ENCODE measurements at places on chromosomes 4 and X.

GRCh38 chr4:113835005-113835404 is 73.5 kb upstream of the CAMK2D start:
- DNase-seq = no peak

GRCh38 chr4:139331185-139331584 is 28.9 kb upstream of the NDUFC1 start:
- no peak for DNase-seq

GRCh38 chrX:76029385-76029784 is 143.5 kb upstream of the PBDC1 start:
- no peak for DNase-seq

GRCh38 chr4:105473324-105474098 is at the start of gene PPA2:
PPA2 (minus strand) TSS chr4:105474062; CDS start chr4:105474050, 12 bp downstream.
- DNase-seq = peak; percentile 64

- DNase-seq = no peak
These were observed 1761.3 kb upstream of the IGFBP7 start for GRCh38 chr4:58871509-58871908.

DNA sequence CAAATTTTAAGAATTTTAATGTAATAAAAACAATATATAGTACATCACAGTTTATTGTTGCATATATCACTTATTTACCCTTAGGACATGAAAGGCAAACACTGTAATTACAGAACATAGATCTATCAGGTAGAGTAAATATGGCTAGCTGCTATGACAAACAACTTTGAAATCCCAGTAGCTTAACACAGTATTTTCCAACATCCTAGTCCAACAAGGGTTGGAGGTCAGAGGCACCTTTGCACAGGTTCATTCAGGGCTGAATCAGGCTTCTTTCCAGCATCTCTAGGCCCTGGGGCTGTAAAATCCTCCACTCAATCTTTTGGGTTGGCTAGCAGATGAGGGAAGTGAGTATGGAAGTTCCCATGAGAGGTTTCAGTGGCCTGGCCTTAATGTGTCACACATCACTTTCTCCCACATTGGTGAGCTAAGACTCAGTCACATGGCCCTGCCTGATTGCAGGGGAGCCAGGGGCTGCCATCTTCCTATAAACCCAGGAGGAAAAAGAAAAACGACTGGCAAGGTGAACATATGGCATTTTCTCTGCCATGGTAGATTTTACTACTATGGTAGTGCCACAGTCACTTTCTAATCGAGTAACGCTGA is 32.9 kb downstream of the HERC6 start:
- no peak for DNase-seq

DNA sequence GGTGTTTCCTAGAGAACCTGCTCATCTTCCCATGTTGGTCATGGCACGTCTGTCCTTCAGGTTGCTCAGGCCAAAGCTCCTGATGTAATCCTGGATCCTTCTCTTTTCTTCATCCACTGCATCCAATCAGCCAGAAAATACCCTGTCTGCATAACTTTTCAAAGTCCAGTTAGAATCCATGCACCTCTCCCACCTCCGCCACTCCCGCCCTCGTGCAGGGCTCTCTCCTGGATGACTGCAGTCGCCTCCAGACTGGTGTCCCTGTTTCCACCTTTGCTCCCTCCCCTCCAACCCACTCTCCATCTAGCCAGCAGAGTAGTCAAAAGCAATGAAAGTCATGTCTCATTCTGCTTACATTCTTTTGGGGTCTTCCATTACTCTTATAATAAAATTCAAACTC is 16.0 kb downstream of the CNGA2 start:
- DNase-seq = no peak

- DNase-seq = no peak
These were observed at the start of gene FRG1 for GRCh38 chr4:189940178-189941004. FRG1 (plus strand) TSS chr4:189940872; CDS start chr4:189941010, 138 bp downstream.

- no peak for DNase-seq
These were observed 153.4 kb downstream of the PPARGC1A start for GRCh38 chr4:23736466-23736865.

DNA sequence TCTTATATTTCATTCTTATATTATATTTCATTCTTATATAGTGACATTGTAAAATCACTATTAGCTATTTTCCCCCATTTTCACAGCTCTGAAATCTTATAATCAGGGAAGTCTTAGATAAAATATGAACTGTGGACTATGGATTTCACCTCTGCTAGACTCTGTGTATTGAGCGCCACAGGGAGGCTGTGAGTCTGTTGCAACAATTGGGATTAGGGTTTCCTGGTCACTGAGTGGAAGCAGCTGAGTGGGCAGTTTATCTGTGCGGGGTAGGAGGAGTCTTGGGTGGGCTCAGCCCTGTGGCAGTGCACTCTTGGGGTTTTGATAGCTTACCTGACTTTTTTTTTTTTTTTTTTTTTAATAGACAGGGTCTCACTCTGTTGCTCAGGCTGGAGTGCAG is 249.5 kb downstream of the PTTG2 start:
- no peak for DNase-seq

DNA sequence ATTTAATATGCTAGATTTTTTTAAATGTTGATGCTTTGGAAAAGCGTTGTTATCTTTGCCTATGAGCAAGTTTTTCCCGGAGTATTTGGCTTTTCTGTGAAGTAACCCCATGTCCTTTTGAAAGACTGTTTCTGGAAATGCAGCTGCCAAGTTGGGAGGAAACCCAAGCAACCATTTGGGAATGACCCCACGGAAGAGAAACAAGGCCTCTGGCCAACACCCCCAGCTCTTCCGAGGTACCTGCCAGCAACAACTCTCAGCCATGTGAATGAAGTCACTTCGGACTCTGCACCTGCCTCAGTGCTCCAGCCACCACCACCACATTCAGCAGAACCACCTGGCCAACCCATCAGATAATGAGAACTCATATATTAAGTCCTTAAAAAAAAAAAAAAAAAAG is 36.2 kb upstream of the DHRSX start:
- DNase-seq = no peak

DNA sequence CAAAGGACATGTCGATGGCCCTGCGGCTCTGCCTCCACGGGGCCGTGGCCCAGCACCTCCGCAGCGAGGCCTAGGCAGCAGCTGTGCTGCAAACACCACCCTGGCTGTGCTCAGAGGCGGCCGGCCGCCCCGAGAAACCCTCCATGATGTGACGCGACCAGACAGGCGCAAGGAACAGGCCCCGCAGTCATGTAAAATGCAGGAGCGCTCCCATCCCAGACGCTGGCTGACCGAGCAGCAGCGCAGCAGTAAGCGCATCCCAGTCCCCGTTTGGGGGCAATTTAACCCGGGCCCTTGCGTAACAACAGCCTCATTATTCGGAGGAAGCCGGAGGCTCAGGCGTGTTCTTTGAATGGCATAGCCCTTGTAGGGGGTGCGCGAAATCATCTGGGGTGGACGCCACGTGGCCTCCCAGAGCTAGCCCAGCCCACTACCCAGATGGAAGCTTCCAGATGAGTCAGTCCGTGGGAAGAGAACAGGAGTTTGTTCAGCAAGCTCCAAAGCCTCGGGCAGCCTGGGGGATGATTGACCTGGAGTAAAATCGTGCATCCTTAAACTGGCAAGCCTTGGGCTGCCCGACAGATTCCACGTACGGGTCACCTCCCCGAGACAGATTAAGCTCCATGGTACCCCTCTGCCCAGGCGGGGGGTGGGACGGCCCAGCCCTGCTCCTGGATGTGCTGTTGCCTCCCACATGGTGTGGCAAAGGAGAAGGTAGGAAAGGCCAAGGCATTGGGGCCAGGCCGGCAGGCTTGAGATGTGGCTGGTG is 124.0 kb downstream of the HMX1 start:
- no peak for DNase-seq

DNA sequence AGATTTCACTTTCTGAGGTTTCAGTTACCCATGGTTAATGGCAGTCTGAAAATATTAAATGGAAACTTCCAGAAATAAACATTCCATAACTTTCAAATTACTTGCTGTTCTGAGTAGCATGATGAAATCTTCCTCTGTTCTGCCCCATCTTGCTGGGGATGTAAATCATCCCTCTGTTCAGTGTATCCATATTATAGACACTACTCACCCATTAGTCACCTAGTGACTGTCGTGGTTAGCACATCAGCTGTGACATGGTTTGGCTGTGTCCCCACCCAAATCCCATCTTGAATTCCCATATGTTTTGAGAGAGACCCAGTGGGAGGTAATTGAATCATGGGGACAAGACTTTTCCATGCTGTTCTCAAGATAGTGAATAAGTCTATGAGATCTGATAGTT is 125.5 kb upstream of the GIMD1 start:
- DNase-seq = no peak

- no peak for DNase-seq
These were observed 134.3 kb downstream of the AMELX start for GRCh38 chrX:11427453-11428071.

GRCh38 chrX:38895775-38896174 is 94.5 kb downstream of the MID1IP1 start:
- no peak for DNase-seq

DNA sequence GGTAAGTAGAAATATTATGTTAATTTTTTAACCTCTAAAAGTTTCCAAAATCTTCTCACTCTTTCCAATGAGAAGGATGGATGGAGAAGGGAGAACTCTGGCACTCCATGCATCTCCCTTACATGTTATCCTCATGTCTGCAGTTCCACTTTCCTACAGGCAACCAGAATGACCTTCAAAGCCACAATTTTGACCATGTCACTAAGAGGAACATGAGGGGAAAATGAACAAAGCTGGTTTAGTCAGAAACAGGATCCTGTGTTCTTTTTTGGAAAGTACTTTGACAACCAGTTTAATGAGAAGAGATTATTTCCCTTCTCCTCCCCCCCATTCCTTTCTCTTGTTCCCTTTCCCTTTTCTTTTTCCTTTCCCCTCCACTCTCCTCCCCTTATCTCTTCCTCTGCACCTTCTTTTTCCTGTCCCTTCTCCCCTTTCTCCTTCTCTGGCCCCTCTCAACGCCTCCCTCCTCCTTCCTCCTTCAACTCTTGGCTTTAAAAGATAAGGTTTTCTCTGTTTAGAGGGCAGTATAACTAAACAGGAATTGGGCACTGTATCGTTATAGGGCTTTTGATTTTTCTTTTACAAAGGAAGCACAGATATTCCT is 42.5 kb downstream of the DTHD1 start:
- no peak for DNase-seq

DNA sequence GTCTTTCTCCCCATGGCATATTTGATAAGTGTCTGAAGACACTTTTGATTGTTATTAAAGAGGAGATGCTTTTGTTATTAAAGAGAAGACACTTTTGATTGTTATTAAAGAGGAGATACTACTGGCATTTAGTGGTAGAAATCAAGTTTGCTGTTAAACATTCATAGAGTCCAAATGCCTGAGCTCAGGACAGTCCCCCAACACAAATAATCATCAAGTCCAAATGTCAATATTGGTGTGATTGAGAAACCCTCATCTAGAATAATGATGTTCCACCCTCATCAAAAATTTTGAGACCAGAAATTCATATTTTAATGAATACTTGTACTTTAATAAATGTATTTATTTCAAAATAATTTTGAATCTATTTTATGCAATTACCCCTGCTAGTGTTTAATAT is 1412.9 kb upstream of the PCDH7 start:
- DNase-seq = no peak

- no peak for DNase-seq
These were observed 282.9 kb downstream of the USP46 start for GRCh38 chr4:52376132-52376704.

- DNase-seq = no peak
These were observed 115.5 kb upstream of the MYOZ2 start for GRCh38 chr4:119020158-119020557.

- DNase-seq = no peak
These were observed 7.3 kb upstream of the MAGEE1 start for GRCh38 chrX:76420237-76420636.

- DNase-seq = no peak
These were observed 38.8 kb downstream of the GRIA3 start for GRCh38 chrX:123222920-123223319.
